D341Med (cell line): ENCODE measurements at places on chromosomes 4 and X.

- DNase-seq: no peak
Measured at GRCh38 chr4:170389411-170389810, 299.7 kb upstream of the AADAT start.

DNA sequence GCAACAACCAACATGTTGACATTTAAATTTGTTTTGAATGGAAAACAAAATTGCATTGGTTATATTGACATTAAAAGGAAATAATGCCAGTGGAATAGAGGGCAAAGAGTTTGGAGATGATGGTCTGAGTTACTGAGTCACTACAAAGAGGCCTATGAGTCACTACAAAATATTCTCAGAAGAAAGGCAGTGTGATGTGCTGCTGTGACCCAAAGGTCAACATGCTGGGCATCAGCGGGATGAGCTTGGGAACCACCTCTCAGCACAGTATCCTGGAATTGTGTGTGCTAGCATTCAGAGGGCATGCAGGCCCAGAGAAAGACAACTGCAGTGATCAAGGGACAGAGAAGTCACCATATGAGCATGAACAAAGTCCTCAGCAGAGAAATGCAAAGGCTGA is 2.8 kb downstream of the CMC4 start:
- no peak for DNase-seq

- no peak for DNase-seq
Measured at GRCh38 chr4:175351473-175351872, 433.3 kb downstream of the ADAM29 start.

GRCh38 chr4:184019076-184019475 is 114.0 kb downstream of the STOX2 start:
- DNase-seq: no peak

DNA sequence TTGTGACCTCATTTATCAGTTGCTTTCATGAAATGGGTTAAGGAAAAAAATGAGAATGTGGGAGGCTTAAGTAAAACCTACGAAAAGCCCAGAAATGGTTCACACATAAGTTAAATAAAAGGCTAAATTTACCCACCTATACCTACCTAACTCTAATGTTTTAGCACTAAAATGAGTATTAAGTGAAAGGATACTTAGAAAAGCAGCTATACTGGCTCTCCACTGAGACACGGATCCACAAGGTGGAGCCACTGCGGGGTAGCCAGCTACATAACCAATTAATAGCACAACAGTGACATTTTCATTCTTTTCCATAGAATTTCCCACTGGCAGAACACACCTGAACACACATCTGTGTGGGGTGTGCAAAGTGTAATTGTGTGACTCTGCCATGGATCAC is 101.9 kb downstream of the MAML3 start:
- peak; percentile 57 for DNase-seq

- DNase-seq: no peak
Measured at GRCh38 chr4:110104661-110105060, 93.8 kb downstream of the ELOVL6 start.

- DNase-seq: no peak
Measured at GRCh38 chr4:73868206-73869129, 725 bp upstream of the CXCL1 start.

DNA sequence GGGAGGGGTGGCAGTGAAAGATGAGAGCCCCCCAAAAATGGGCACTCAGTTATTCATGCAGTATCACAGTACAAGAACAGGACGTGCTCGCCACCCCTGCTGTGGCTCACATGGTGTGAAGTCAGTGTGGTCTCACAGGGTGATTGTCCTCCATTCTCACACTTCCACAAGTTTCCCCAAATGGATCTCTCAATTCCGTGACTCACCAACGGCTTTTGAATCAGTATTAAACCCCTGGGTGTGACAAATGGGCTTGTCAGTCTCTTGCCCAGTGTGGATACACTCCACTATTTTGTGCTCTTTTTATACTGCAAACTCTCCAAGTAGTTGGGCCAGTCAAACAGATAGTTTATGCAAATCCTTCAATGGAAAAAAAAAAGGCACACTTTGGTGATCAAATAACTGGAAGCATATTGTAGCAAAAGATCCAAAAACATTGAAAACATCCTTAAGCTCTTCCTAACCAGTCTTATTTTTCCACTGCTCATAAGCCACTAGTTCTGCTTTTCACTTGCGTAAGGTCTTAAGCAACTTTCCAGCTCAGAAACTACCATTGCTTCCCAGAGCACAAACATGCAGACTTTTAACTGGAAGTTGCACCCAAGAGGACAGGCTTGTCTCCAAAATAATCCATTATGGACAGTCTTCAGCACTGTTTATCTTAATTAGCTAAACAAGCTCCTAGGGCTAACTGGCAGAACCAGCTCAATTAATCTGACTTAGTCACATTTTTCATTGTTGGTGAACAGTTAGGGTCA is 365.7 kb downstream of the PPP3CA start:
- DNase-seq: no peak

- DNase-seq: no peak
Measured at GRCh38 chr4:26690506-26690905, 106.6 kb downstream of the TBC1D19 start.

DNA sequence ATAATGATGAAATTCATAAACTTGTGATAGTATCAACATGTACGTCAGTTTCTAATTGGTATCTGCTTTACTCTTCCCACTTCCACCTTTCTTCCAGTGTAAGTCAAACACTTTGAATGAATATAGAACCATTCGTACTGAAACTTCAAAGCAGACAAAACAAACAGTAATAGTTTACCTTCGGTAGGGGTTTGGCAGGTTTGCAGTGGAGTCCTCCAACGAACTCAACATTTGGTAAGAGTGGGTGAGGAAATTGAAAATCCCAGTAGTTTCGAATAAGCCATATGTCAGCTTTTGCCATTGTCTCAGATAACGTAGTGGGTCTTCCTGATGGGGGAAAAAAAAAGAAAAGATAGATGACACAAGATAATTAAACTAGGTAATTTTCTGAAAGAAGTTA is 2.2 kb downstream of the UGT2B4 start:
- no peak for DNase-seq

- no peak for DNase-seq
Measured at GRCh38 chr4:1126506-1126905, 13.1 kb upstream of the RNF212 start.

GRCh38 chr4:17347445-17347844 is 164.4 kb downstream of the QDPR start:
- peak; percentile 31 for DNase-seq

GRCh38 chrX:118773782-118774181 is 46.4 kb downstream of the IL13RA1 start:
- DNase-seq: no peak

DNA sequence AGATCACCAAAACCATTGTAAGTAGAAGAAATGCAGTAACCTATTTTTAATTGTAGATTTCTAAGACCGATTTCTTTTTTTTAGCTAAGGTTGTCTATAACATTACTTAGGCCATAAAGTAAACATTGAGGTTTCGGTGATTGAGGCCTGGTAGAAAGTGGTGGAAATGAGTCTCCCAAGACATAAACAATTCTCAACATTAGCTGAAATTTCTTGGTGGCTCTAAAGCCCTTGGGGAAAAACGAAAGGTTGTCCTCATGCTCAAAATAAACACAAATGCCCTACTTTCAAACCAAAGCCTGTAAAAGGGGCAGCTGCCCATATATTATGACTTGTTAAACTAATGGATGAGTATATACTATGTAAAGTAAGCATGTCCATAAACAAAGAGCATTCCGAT is 98.8 kb downstream of the SCFD2 start:
- DNase-seq: no peak

GRCh38 chrX:133570549-133570948 is 155.3 kb upstream of the GPC4 start:
- no peak for DNase-seq

DNA sequence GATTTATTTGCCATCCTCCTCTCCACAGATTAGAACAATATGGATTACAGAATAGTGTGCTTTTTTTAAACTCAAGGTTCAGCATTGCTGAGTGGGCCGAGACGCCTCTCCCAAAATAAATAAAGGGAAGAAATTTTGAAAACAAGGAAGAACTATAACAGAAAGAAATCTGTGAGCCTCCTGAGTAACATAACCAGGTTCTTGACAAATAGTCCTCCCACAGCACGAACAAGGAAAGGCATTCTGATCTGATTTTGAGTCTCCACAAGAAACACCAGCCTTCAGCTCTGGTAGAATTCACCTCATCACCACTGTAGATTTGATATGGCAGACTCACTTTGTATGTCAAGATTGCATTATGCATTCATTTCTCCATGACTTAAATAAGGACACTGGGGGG is 173.6 kb downstream of the HHIP start:
- DNase-seq: no peak

- DNase-seq: no peak
Measured at GRCh38 chr4:153655928-153656327, 28.2 kb upstream of the TLR2 start.

DNA sequence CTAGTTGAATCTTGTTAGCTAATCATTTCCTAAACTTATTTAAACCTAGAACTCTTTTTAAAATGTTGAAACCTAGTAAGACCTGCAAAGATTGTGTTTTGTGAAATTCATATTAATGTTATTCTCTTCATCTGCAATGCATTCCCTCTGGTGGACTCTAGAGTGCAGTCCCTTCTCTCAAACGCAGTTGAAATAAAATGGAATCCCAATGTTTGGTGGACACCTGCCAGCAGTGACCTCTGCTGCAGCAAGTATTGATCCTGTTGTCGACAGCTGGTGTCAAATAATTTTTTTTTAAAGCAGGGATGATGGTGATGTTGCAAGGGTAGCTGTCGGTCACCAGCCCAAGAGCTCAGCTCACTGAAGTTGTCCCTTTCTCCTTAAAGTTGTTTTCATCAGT is 492.0 kb downstream of the ZIC3 start:
- no peak for DNase-seq

DNA sequence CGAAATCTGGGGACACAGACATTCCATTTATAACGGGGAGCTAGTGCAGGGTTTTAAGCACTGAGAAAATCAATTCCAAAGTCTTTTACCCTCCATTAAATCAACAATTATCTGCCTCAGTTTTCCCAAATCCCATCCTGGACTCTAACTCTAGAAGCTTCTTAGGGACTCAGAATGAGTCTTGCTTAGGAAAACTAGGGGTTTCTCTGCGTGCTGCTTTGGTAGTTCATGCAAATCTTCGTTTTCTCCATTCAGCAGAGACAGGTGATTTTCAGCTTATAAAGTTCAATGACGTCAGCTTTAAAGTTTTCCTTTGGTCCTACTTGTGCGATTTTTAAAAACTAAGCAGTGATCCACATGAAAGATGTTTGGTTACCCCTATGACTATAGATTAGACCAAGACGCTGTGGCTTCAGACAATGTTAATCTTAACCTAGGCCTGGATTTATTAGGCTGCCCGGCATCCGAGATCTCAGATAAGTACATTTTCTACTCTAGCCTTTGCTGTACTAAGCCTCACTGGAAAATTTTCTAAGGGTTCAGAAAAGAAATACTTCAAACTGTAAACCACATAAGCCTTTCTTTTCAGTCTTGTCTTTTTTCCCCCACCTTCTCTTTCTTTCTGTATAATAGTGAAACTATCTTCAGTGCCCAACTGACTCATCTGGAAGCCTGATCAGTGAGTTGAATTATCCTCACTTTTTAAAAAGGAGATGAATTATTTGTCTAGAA is 121.4 kb upstream of the GATB start:
- DNase-seq: no peak

GRCh38 chr4:85107553-85107952 is 141.1 kb upstream of the WDFY3 start:
- DNase-seq: peak; percentile 25

DNA sequence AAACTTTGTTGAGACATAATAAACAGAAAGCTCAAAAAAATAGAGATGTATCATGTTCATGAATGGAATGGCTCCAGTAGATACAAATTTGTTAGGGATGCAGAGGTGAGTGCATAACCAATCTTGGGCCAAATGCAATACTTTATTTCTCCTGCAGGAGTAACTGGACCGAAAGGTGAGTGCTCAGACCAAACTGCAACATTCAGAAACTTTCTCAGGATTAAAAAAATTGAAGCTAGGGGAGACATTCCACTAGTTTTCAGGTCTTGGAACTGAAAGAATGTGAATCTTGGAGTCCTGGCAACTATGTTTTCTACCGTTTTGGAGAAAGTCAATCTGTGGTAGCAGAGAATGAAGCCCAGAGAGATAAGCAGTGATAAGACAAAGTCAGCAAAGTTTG is 21.2 kb upstream of the LCORL start:
- DNase-seq: no peak

DNA sequence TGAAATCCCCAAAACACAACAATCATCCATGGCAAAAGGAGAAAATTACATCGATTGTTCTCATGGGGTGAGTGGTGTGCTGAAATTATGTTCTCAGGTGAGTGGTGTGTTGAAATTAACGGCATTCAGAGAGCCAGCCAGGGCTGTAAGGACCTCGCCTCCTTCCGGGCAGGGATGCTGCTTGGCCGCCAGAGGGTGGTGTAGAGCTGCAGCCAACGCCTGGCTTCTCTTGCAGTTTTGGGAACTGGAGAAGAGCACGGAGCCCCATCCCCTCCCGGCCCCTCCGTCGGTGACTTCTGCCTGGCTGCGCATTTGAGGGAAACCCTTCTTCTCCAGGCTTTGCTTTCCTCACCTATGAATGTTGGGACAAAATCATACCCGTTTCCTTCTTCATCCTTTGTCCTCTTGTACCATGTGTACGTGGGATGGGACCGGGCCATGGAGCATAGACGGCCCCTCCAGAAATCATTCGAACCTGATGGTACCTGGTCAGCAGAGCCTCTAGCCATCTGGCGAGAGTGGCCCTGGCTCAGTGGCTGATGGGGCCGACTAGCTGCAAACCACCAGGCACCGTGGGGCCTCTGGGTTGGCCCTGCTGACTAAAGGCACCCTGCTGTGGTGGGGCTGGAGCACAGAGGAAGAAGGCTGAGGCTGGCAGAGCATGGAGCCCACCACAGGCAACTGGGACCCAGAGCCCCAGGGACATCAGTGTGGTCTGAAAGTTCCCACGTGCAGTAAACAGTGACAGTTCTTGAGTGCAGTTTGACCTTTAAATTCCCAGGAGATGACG is 28.4 kb downstream of the TRMT44 start:
- DNase-seq: peak; percentile 89

DNA sequence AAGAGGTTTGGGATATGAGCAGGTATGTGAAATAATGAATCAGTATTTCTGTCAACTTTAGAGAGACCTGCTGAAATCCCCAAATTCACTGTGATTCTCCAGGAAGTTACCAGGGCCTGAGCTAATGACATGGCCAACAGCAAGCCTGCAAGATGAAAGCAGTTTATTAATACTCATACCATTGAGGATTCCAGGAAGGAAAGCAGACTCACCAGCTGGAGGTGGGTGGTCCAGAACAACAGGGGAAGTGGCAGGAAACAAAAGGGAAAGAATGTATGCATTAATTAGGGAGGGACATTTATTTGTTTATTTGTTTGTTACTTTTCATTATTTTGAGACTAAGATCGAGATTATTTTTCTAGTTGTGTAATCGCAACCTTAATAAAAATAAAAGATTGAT is 196.6 kb upstream of the AGA start:
- DNase-seq: no peak

GRCh38 chrX:68892651-68893050 is 63.8 kb downstream of the EFNB1 start:
- no peak for DNase-seq

- peak; percentile 17 for DNase-seq
Measured at GRCh38 chr4:8908206-8908893, 36.7 kb upstream of the HMX1 start.
